Cortex of kidney (tissue), 1 donor: ENCODE measurements at places on chromosomes 13 and 19.

DNA sequence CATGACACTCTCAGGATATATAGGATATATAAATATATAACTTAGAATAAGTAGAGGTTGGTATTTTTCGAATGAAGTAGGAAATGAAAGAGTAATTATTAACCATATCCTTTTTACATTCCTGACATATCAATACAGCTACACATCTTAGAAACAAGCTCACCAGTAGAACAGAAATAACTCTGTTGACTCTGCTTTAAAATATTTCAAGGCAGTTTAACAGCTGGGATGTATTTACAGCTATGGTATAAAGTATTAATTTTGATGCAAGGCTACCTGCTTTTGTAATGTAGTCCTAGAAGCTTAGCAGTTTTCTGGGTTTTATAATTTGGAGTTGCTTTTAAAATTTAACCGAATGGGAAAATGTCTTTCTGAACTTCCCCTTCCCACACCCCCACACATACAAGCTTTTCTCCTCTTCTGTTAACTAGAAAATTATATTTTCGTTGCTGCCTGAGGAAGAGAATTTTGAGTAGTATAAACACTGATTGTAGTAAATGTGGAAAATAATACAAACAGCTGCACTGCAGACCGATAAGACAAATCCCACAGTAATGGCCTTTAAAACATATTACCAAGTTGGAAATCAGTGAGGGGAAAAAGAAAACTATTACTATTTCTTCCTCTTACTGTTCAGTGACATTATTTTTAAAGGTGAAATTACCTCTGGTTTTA, 147.7 kb downstream of the GGACT start:
- DNase-seq, result no peak

- DNase-seq, result no peak
These were observed 1.4 kb downstream of the UPF1 start for GRCh38 chr19:18833141-18833476.

GRCh38 chr19:58091251-58091995, 6.6 kb downstream of the ZSCAN18 start:
- no peak for DNase-seq

DNA sequence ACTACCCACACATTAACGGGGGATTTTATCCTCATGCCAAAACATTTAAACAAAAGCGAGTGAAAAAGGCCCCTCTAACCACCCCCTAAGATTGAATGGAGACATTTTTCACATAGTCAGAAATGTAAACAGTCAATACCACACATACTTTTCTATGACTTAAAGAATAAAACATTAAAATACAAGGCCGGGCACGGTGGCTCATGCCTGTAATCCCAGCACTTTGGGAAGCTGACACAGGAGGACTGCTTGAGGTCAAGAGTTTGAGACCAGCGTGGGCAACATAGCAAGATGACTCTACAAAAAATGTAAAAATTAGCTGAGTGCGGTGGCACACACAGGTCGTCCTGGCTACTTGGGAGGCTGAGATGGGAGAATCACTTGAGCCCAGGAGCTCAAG, 47.3 kb downstream of the MPHOSPH8 start:
- no peak for DNase-seq

DNA sequence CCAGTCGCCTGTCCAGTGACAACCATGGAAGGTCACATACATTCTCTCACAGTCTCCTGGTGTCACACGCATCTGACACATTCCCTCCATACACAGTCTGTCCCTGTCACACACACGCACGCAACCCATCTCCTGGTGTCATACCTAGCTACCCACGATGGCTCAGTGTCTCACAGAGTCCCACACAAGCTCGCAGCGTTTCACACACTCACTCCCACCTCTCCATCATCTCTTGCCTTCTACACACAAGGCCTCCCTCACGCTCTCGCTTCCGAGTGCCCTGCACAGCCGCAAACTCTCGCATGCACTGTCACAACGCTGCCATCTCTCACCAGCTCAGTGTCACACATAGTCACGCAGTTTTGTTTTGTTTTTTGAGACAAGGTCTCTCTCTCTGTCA, 1.2 kb upstream of the GNG8 start:
- no peak for DNase-seq

GRCh38 chr13:32545083-32545482, 6.5 kb upstream of the N4BP2L2 start:
- no peak for DNase-seq

- no peak for DNase-seq
These were observed 27.8 kb upstream of the CASP14 start for GRCh38 chr19:15021286-15022007.

- no peak for DNase-seq
These were observed 2.3 kb downstream of the SIGLEC10 start for GRCh38 chr19:51415187-51415586.

- no peak for DNase-seq
These were observed 27.6 kb downstream of the CPT1C start for GRCh38 chr19:49718511-49718910.

DNA sequence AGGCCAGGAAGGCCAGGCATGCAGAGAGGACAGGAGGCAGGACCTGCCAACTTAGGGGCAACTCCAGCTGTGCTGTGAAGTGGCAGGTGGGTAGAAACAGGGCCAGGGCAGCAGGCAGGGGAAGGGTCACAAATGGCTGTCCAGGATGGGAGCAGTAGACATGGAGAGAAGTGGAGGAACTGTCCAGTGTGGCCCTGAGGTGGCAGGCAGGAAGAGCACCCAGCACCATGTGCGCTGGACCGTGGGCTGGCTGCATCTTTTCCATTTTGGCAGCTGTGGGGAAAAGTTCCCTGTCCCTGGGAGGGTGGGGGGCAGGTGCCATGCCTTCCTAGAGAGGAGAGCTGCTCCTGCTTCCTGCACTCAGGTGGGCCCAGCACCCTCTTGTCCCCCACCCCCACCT, 13.8 kb downstream of the DEDD2 start:
- no peak for DNase-seq

DNA sequence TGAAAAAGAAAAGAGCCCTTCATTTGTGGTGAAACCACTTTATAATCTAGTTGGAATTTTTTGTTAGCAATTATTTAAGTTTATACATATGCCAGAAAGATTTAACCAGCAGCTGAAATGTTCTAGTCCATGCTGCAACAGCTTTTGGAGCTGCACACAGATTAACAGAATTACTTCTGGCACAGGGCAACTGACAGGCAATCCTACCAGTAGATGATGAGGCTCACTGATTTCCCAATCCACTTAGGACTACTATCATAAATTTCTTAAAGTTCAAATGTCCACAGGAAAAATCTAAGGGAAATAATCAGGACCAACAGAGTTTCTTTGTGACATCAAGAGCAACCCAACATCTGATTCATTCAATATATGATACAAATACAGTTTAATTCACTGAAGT, 78.8 kb downstream of the CRYL1 start:
- DNase-seq, result no peak

DNA sequence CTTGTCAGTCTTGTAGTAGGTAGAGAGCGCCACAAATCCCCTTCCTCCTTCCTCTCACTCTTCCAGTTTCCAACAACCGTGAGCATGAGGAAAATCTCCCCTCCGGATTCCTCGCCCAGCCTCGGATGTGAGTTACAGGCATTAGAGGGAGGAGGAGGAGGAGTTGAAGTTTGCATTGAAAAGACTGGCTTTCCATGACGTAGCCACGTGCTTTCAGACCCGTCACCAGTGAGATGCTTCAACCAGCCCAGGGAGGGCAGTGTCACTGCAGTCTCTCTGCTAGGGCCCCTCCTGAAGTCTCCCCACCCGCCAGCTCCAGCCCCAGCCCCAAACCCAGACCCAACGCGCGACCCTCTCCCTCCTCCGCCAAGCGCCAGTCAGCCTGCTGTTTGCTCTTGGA, 442 bp upstream of the FGF14 start:
- peak; percentile 1 for DNase-seq

- no peak for DNase-seq
These were observed 1.2 kb downstream of the USPL1 start for GRCh38 chr13:30618930-30619279.

DNA sequence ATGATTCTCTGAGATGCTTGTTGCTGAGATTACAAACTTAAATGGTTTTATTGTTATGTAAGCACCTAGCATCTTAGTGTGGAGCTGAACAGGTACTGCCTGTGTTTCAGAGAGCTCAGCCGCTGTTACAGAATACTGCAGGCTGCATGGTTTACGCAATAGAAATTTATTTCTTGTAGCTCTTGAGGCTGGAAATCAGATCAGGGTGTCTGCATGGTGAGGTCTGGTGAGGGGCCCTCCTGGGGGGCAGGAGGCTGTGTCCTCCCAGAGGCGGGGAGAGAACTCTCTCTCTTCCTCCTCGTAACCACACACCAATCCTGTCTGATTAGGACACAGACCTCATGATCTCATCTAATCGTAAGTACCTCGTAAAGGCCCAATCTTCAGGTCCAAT, 13.1 kb downstream of the ATP11A start:
- no peak for DNase-seq

GRCh38 chr19:36987091-36987490, 71.0 kb downstream of the ZNF568 start:
- DNase-seq, result no peak

DNA sequence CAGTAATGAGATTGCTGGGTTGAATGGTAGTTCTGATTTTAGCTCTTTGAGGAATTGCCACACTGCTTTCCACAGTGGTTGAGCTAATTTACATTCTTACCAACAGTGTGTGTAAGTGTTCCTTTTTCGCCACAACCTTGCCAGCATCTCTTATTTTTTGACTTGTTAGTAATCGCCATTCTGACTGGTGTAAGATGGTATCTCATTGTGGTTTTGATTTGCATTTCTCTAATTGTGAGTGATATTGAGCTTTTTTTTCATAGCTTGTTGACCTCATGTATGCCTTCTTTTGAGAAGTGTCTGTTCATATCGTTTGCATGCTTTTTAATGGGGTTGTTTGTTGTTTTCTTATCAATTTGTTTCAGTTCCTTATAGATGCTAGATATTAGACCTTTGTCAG, 245.0 kb downstream of the MTUS2 start:
- DNase-seq, result no peak

GRCh38 chr13:77310579-77311279, 16.2 kb downstream of the MYCBP2 start:
- DNase-seq, result no peak

- no peak for DNase-seq
These were observed 169.8 kb downstream of the SHISA2 start for GRCh38 chr13:25881971-25882451.

DNA sequence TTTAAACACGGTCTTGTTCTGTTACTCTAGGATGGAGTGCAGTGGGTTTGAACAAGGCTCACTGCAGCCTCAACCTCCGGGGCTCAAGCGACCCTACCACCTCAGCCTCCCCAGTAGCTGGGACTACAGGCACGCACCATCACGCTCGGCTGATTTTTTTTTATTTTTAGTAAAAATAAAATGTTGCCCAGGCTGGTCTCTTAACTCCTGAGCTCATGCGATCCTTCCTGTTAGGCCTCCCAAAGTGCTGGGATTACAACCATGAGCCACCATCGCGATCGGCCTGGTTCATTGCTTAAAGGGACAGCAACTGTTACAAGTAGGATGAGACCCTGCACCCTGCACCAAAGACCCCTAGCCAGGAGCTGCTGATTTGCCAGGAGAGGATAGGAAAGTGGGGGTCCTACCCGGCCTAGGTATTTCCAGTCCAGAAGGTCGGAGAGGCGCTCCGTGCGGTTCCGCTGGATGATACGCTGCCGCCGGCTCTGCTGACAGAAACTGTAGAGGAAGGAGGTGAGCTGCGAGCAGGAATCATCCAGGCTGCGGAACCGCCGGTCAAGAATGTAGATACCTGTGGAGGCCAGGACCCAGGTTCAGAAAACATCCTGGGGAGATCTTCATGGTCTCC, 5.1 kb downstream of the FTL start:
- DNase-seq, result no peak

GRCh38 chr13:52786766-52787165, 47.1 kb upstream of the CNMD start:
- DNase-seq, result no peak

GRCh38 chr13:113547238-113547971, 37.1 kb upstream of the TFDP1 start:
- DNase-seq, result no peak

- DNase-seq, result no peak
These were observed 34.7 kb downstream of the PHF11 start for GRCh38 chr13:49530457-49530856.

GRCh38 chr13:62537593-62537992, 1121.9 kb upstream of the PCDH20 start:
- no peak for DNase-seq

GRCh38 chr13:40153516-40153915, 498.1 kb downstream of the COG6 start:
- no peak for DNase-seq

- DNase-seq, result no peak
These were observed 27.3 kb downstream of the B3GLCT start for GRCh38 chr13:31227063-31227462.

GRCh38 chr13:49655906-49656305, 27.6 kb downstream of the ARL11 start:
- no peak for DNase-seq

DNA sequence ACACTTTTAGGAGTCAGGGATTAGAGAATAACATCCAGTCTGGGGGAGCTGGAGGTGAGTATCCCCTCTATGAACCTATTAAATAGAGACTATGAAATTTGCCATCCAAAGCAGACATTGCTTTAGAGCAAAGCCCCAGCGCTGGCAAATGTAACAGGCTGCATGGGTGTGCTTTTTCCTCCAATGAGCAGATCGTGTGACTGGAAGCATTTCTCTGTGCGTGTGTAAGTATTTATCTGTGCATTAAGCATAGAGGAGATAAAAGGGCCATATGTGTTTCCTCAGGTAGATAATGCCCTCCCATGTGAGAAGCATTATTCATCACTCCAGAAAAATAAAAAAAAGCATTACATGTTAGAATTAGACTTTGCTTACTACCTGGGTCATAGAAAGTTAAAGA, 924 bp downstream of the TNFSF13B start:
- no peak for DNase-seq

DNA sequence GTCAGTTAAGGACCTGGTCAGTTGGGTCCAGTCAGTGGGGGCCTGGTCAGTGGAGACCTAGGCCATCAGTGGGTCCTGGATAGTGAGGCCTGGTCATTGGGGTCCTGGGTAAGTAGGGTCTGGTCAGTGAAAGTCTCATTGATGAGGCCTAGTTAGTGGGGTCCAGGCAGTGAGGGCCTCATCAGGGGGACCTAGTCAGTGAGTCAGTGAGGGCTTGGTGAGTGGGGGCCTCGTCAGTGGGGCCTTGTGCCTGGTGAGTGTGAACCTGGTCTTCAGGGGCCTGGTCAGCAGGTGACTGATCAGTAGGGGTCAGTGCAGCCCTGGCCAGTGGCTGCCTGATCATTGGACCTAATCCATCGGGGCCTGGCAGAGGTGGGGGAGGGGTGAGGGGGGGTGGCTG, 42.6 kb upstream of the TPM4 start:
- DNase-seq, result no peak

DNA sequence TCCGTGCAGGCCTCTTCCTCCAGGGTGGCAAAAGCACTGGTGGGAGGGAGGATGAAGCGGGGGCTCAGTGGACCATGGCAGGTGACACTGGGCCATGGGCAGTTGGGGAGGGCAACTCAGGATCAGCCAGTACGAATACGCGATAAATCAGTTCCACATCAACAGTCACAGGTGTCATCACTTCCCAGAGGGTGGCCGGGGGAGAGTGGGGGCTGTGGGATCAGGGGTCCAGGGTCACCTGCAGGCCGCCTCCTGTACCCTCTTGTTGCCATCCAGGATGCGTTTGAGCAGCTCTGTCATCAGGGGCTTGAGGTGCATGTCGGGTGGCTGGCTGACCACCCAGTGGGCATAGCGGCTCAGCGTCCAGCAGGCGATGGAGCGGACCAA, 9.9 kb upstream of the FBXW9 start:
- no peak for DNase-seq

- no peak for DNase-seq
These were observed 108.9 kb upstream of the STARD13 start for GRCh38 chr13:33394294-33394932.

GRCh38 chr19:44876930-44877535, 14.0 kb upstream of the TOMM40 start:
- no peak for DNase-seq
